ENCODE measurements at places on chromosomes 4 and X. TPM values are rescaled to one million over a fixed set of nuclear protein-coding genes. Genes with fewer than 3 reads are reported as not detected.

DNA sequence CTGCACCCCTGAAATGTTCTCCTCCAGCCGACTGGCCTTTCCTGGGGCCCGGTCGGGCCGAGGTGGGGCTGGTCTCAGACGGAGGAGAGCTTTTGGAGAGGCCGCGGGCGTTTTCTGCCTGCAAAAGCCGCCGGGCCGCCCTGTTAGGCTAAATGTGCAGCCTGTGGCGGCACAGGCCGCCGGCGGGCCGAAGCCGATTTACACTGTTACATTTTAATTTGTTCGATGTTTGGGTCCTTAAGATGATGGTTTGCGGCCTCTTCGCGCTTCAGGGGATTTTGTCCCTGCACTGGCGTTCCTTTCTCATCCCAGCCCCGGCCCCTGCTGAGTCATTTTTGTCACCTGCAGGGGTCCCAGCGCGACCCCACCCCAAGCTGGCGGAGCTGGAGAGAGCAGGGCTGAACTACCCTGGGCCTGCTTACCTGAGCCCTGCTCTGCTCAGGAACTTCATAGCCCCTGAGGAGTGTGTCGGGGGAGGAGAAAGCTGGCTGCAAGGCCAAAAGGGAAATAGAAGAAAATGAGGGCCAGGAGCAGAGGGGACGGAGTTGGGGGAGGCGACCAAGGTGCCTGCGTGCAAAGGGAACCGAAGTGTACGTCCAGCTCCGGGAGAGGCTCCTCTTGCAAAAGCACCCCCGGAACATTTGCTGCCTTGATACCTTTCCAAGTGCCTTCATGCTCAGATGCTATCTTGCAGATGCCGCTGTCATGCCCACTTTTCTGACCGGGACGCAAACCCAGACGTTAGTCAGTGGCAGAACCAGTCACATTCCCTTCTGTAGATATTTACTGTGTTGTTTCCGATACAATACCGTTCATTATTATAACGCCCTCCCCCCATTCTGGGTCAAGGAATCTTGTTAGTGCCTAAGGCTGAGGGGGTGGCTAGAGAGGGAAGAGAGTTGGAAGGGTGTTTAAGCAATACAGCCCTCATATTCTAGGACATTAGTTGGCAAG is 977 bp upstream of the RBBP7 start:
- DNase-seq = peak; percentile 13
- H3K27me3 ChIP-seq = peaks cover 11% of the 10 kb centered on the region
- H3K4me1 ChIP-seq = peaks cover 48% of the 10 kb centered on the region
- H3K36me3 ChIP-seq = peaks cover 8% of the 10 kb centered on the region

GRCh38 chrX:151694661-151695582 is at the start of gene PRRG3:
Gene PRRG3, plus strand, starts transcription at chrX:151695458. Its CDS starts 3,357 bp downstream, at chrX:151698815.
- peaks cover 13% of the 10 kb centered on the region for H3K4me1 ChIP-seq
- DNase-seq = peak; percentile 7
- H3K36me3 ChIP-seq = peaks cover 5% of the 10 kb centered on the region
- peak within 1 kb of the TSS; percentile 68 for H3K4me3 ChIP-seq

- H3K27me3 ChIP-seq = no peaks in the 10 kb centered on the region
- no peaks in the 10 kb centered on the region for H3K36me3 ChIP-seq
- DNase-seq = no peak
- H3K4me1 ChIP-seq = no peaks in the 10 kb centered on the region
These were observed 648.3 kb downstream of the GABRG1 start for GRCh38 chr4:45475548-45475947.

GRCh38 chr4:126458993-126459392 is 1144.2 kb downstream of the FAT4 start:
- H3K4me1 ChIP-seq = no peaks in the 10 kb centered on the region
- DNase-seq = no peak
- H3K27ac ChIP-seq = no peak overlapping the region
- no peaks in the 10 kb centered on the region for H3K36me3 ChIP-seq
- H3K27me3 ChIP-seq = no peaks in the 10 kb centered on the region
- no peak overlapping the region for H3K4me3 ChIP-seq

GRCh38 chrX:139932073-139932900 is 566 bp downstream of the ATP11C start:
- no peaks in the 10 kb centered on the region for H3K36me3 ChIP-seq
- no peak overlapping the region for H3K27ac ChIP-seq
- no peak for DNase-seq
- H3K27me3 ChIP-seq = peaks cover 12% of the 10 kb centered on the region
- peaks cover 24% of the 10 kb centered on the region for H3K4me1 ChIP-seq

GRCh38 chr4:45385306-45385705 is 659.0 kb upstream of the GNPDA2 start:
- no peaks in the 10 kb centered on the region for H3K36me3 ChIP-seq
- no peaks in the 10 kb centered on the region for H3K27me3 ChIP-seq
- no peaks in the 10 kb centered on the region for H3K4me1 ChIP-seq
- no peak for DNase-seq

- DNase-seq = peak; percentile 90
- H3K4me1 ChIP-seq = peaks cover 4% of the 10 kb centered on the region
- no peak overlapping the region for H3K4me3 ChIP-seq
- H3K27ac ChIP-seq = no peak overlapping the region
These were observed 16.7 kb downstream of the MAD2L1 start for GRCh38 chr4:120049732-120050494.

DNA sequence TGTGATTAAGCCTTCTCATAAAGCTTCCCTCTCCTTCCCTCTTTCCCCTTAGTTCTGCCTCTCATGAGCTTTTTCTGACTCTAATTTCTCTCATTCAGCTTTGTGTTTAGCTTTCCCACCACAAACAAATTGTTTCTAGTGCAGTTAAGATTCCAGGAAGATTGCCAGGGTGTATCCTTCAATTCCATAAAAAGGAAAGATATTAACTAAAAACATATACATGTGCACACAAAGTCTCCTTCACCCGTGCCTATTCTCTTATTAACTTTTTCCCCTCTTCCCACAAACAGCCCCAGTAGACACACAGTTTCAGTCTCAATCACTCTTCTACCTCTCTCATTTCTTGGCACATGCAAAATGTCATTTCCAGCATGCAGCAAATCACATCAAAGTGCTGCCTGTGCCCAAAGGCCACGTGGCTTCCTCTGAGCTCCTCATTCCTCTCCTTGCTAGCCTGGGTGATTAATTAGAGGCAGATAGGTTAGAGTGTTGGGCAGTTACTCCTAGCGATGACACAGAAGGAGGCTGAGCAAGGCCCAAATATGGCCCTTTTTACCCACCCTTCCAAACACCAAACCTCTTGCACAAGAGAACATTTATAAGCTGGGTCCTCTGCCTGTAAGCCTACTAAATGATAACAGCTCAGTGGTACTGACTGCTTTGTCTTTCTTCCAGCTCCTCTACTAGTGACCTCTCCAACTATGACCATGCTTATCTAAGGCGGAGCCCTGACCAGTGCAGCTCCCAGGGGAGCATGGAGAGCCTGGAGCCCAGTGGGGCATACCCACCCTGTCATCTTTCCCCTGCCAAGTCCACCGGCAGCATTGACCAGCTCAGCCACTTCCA is 159.6 kb downstream of the SOWAHB start:
- peaks cover 12% of the 10 kb centered on the region for H3K36me3 ChIP-seq
- H3K27me3 ChIP-seq = no peaks in the 10 kb centered on the region
- H3K4me3 ChIP-seq = no peak overlapping the region
- no peak overlapping the region for H3K27ac ChIP-seq
- DNase-seq = no peak

GRCh38 chr4:52019936-52020657 is at the start of gene LRRC66:
Gene LRRC66, minus strand, starts transcription at chr4:52020363. Its CDS starts 2,750 bp downstream, at chr4:52017613.
- no peaks in the 10 kb centered on the region for H3K4me1 ChIP-seq
- no peak within 1 kb of the TSS for H3K4me3 ChIP-seq
- DNase-seq = no peak
- no peaks in the 10 kb centered on the region for H3K27me3 ChIP-seq
- peak within 1 kb of the TSS; percentile 37 for H3K27ac ChIP-seq
- H3K36me3 ChIP-seq = peaks cover 15% of the 10 kb centered on the region

DNA sequence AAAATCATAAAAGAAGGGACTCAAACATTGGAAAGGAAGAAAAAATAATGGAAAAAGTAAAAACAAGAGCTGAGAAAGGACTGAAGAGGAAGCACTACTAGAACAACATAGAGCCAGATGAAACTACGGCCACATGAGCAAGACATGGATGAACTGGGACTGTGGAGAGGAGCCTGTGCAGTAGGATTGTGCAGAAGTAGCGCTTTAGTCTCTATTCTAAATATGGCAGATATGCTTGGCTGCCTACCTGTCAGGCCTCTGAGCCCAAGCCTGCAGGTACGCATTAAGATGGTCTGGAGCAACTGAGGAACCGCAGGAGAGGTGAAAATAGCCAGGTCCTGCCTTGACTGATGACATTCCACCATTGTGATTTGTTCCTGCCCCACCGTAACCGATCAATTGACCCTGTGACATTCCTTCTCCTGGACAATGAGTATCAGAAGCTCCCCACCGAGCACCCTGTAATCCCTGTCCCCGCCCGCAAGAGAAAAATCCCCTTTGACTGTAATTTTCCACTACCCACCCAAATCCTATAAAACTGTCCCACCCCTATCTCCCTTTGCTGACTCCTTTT is 154.3 kb downstream of the CAMK2D start:
- peaks cover 23% of the 10 kb centered on the region for H3K36me3 ChIP-seq
- H3K27me3 ChIP-seq = no peaks in the 10 kb centered on the region
- no peaks in the 10 kb centered on the region for H3K4me1 ChIP-seq
- no peak overlapping the region for H3K27ac ChIP-seq

GRCh38 chrX:100264200-100264599 is 145.9 kb downstream of the PCDH19 start:
- H3K27ac ChIP-seq = no peak overlapping the region
- H3K4me3 ChIP-seq = no peak overlapping the region

- no peak overlapping the region for H3K27ac ChIP-seq
- H3K36me3 ChIP-seq = no peaks in the 10 kb centered on the region
- peaks cover 20% of the 10 kb centered on the region for H3K4me1 ChIP-seq
- no peak overlapping the region for H3K4me3 ChIP-seq
- no peaks in the 10 kb centered on the region for H3K27me3 ChIP-seq
These were observed 37.3 kb downstream of the APBB2 start for GRCh38 chr4:41177016-41177415.

- H3K27ac ChIP-seq = no peak overlapping the region
- DNase-seq = peak; percentile 22
- H3K4me1 ChIP-seq = peaks cover 10% of the 10 kb centered on the region
- no peaks in the 10 kb centered on the region for H3K27me3 ChIP-seq
- H3K4me3 ChIP-seq = no peak overlapping the region
These were observed 33.6 kb downstream of the CLCN4 start for GRCh38 chrX:10190367-10190766.

Gene ADH1C
- total RNA-seq = not detected

Gene PAGE2
- not detected for total RNA-seq

Gene VCX3A
- total RNA-seq = 0.68 TPM

Gene PNMA5
- not detected for total RNA-seq

Gene TRIM60
- not detected for total RNA-seq

Gene CCDC160
- 9.1 TPM for total RNA-seq

Gene BANK1
- 0.44 TPM for total RNA-seq

Gene GPR50
- 4.4 TPM for total RNA-seq

Data from neural crest cell (in vitro differentiated cells).